ENCODE measurements at places on chromosomes 5 and 9.

DNA sequence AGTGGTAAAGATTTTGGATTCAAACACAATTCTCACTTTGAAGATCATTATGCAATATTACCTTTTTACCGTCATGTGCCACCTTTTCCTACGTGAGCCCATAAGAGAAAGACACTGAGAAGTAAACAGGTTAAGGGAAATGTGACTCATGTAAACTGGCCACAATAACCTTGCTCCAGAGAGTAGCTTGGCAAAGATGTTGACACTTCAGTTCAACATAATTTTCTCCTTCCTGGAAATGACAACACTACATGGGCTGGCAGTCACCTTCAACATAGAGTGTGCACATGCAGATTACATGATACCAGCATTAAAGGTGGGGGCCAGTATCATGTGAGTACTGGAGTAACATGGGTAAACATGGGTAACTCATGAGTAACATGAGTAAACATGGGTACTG is 141.9 kb downstream of the CDK5RAP2 start:
- no peak for DNase-seq

DNA sequence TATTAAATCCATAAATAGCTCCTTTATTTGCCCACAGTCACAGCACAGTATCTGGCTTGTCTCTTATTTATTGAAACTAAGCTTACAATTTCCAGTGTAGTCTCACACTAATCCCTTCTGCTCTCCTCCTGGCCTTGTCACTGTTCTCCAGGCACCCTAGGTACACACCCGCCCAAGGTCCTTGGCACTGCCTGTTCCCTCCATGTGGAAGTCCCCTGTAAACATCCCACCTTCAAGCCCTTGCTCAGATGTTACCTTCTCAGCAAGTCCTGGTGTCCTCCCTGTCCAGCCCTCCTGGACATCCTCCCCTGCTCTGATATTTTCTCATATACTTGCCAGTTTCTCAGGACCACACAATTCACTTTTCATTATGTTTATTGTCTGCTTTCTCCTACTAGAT is 44.2 kb upstream of the CFAP157 start:
- no peak for DNase-seq

DNA sequence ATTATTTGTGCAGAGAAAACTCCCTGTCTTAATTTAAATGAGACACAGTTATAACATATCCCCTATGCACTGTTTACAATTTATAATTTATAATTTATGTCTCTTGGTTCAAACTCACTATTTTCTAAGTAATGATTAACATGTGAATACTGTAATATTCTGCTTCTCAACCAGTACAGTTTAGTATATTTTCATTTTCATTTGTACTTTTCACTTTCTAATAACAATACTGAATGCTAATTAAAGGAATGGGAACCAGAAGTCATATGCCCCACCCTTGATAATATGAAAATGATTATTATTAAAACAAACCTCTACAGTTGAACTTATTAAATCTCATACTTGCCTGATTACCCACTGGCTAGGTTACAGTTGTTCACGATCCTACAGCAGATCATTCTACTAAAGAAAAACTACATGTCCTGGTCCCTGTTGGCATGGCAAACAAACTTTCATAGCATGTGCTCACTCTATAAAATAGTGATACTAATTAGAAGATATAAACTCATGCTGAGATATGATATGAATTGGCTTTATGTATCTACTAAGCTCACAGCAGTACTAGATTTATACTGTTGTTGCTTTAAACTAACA is 66.4 kb downstream of the POU5F2 start:
- DNase-seq, result no peak

DNA sequence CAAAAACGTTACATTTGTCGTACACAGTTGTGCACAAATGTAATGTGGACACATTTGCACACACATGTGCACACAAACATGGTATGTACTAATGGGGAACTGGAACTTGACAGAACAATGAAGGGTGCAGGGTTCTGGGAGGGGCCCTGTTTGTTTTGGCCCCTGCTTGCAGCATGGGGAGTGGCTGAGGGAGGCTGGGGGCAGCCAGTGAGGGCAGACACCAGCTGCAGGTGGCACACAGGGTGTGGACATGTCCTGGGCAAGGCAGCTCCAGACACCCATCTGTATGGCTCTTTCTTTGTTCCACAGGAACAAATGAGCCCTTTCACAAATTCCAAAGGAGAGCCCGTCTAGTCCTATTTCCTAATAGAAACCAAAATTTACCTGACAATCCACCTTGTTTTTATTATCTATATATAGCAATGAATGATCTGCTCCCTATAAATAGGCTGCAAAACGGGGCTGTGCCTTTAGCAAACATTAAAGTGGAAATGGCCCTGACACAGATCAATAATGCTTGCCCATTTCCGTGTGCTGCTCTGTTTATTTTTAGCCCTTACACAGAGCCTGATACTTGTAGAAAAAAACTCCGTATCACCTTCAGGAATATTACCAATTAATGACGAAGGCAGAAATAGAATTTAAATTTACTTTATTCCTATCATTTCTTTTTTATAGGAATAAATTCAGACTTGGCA is 26.4 kb downstream of the MARCHF3 start:
- no peak for DNase-seq

DNA sequence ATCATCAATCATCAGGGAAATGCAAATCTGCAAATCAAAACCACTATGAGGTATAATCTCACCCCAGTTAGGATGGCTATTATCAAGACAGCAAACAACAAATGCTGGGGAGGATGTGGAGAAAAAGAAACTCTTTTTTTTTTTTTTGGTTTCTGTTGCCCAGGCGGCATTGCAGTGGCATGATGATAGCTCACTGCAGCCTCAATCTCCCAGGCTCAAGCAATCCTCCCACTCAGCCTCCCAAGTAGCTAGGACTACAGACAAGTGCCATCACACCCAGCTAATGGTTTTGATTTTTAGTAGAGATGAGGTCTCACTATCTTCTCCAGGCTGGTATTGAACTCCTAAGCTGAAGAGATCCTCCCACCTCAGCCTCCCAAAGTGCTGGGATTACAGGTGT is 5.4 kb upstream of the CNTRL start:
- no peak for DNase-seq

- no peak for DNase-seq
Measured at GRCh38 chr5:72183101-72183520, 75.8 kb downstream of the MAP1B start.

- DNase-seq, result peak; percentile 91
Measured at GRCh38 chr9:136799854-136800657, 3.9 kb downstream of the CCDC183 start.

DNA sequence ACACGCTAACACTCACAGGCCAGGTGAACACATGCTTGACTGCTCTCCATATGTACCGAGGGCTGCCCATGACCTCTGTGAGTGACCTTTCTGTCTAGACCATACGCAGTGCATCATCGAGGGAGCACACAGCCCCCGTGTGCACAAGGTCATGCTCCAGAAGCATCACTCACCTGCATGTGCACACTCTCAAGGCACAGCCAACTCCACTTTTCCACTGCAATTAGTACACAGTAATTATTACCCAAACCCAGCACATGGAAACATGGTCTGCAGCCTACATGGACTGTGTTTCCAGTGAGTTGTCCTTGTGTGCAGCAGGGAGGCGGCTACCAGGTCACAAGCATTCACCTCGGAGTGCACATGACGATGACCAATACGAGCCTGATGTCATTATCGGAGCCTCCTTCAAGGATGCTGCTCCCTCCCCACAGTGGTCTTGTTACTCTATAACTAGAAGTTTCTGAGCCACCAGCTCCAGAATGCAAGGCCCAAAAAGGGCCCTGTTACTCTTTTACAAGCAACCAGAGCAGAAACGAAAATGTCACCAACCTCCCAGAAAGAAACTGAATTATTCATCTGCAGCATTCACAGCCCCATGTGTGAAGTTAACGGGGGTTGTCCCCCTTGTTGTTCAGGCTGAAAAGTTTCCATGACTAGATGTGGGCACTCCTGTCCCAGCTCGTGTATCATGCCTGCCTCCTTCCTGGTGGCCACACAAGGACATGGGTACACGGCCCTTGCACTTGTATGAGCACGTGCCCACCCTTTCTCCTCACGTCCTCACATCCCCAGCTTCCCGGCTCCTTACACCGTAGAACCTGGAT is 31.2 kb downstream of the SEMA4D start:
- no peak for DNase-seq

GRCh38 chr5:84204772-84205171 is 179.9 kb downstream of the EDIL3 start:
- DNase-seq, result no peak

DNA sequence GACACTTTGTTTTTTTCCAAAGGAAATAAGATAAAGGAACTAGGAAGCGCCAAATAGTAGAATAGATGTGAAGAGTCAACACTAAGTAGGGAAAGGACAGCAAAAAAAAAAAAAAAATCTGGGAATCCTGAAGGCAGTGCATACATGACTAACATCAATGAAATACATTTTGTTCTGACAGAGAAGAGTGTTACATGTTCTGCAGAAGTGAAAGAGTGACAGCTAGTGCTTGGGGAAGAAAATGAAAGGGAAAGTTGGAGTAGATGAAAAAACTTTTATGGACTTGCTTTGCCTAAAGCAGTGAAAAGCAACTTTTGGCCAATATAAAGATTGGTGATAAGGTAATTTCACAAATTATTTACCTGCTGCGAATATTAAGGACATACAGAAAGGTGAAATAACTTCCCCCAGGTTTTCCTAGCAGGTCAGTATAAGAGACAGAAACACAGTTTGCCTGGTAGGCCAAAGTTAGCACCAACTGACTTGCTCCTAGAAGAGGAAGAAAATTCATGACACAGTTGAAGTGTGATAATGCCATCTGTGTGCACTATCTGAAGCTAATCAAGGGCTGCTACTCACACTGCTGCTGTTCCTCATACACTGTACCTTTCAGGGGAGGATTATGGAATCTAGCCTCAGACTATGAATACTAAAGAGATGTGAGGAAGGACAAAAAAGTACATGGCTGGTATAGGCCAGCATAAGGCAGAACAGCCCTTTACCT is 38.6 kb downstream of the RANBP6 start:
- no peak for DNase-seq

DNA sequence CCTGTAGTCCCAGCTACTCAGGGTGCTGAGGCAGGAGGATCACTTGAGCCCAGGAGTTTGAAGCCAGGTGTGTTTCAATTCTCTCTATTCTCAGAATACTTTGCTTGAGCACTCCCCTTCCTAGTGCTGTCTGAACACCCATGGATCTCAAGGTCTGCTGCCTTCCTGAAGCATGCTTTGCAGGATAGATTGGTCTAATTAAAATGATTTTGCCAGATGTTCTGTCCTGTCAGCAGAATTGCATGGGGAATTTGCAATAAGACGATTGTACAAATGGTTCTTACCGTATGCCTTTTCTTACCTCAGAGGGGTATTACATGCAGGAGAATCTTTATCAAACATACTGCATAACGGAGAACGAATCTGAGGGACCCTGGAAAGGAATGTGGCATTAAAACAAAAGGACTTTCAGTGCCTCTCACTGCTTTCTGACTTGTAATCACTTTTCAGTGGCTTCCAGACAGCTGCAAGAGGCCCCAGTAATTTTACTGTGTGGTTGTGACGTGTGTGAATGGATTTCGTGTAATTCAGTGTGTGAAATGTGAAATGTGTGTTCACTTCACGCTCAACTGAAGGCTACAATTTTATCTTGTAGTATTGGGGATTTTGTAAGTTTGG is 587.2 kb upstream of the SEMA6A start:
- no peak for DNase-seq

DNA sequence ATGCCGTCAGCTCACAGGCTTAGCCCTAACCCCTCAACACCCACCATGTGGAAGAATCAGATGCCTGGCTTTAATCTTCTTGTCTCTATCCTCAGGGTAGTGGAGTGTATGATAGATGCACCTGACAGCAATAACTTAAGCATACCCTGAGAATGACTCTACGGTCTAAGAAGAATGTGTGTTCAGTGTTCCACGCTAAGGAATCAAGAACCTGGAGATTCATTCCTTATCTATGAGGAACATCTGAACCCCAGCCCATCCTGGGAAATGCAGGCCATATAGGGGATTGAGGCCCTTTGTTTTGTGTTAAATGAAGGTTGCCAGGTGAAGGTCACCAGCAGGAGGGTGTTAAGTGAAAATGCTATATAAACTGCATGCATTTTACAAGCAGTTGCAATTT is 63.0 kb downstream of the KLHL3 start:
- no peak for DNase-seq

- DNase-seq, result no peak
Measured at GRCh38 chr9:136626066-136626725, 36.5 kb upstream of the EGFL7 start.

Data from CD4-positive, alpha-beta T cell treated with Interleukin-10 for 1 hour (primary cell).